ENCODE measurements at places on chromosomes 16 and 17.

DNA sequence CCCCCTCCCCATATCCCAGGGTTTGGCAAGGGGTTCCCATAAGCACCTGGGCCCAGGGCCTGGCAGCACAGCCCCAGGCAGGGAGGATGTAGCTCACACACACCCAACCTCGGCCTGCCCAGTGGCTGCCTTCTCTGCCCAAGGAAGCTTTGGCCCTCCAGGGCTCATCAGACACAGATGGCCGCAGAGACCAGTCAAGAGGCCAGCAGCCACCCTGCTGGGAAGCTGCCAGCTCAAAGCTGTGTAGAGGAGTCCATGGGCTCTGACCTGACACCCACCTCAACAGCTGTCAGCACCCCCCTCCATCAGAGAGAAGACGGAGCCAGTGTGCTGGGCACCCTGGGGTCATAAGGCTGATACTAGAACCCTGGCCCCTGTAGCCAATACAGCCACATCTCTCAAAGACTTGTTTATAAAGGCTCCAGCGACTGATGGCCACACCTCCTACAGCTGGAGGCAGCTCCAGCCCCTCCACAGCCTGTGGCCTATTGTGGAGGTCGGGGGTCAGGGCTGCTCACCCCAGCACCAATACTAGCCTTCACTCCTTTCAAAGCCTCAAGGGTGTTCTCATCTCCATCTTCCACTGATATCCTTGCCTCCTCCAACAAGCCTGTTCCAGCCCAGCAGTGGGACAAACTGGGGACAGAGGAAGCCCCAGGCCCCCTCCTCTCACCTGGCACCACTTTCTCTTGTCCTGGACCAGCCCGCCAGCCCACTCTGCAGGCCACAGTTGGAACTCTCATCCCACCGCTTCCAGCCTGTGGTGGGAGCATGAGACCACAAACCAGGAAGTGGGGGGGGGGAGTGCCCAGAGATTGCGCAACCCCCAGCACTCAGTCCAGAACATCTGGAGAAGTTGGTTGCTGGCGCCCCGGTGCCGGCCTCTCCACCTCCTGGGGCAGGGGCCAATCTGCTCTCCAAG lies 2.2 kb upstream of the MPG start:
- no peak for DNase-seq

GRCh38 chr16:27325736-27326135 lies 12.0 kb downstream of the IL4R start:
- DNase-seq: no peak

- DNase-seq: no peak
These were observed 7.6 kb downstream of the HDAC5 start for GRCh38 chr17:44115585-44116415.

DNA sequence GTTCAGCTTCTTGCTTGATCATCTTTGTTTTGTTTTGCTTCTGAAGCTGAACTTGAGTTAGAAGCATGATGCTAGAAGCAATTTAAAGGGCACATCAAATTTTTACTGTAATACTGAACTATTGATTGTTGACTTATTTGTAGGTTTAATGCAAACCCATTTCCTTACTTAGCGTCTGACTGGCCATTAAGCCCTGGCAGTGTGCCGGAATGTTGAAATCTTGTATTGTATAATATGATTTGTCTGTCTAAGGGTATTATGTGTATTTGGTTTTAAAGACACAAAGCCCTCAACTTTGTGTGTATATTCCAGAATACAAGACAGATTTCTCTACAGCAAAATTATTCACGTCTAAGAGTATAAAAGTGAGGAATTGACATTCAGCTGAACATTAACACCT lies 39.7 kb downstream of the NUP93 start:
- DNase-seq: no peak

- no peak for DNase-seq
These were observed 30.9 kb downstream of the TBCD start for GRCh38 chr17:82782657-82783207.

DNA sequence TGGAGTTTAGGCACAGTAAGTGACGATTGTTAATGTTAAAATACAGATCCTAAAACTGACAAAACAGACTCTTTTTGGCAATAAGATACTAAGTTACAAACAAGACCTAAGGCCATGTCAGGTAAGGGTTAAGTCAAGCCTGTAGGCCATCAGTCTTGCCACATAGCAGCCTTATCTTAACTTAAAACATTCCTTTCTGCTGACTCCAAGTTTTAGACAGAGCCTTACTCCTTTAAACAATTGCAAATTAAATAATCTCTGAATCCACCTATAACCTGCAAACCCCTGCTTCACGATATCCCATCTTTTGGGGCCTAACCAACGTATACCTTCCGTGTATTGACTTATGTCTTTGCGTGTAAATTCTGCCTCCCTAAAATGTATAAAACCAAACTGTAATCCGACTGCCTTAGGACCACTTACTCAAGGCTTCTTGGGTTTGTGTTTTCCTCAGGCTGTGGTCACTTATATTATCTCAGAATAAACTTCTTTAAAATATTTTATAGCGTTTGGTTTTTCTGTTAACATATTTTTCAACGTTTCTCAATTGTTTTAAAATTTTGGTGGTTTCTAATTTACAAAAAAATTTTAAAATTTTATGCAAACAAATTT lies 64.4 kb downstream of the EFCAB5 start:
- no peak for DNase-seq

DNA sequence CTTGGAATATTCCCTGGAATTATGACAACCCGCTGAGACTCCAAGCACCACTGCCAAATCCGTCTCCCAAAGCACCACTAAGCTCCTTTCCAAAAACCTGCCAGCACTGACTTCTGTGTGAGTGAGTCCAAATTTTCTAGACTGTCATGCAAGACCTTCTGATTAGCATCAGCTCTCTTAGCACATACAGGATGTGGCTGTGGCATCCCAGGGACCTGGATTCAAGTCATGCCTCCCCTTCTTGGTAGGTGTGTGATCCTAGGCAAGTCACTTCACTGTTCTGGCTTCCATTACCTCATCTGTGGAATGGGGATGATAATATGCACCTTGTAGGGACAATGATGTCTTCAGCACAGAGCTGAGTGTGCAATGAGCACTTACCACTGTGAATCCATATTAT lies 38.3 kb upstream of the USP7 start:
- DNase-seq: no peak

GRCh38 chr16:57945740-57946138 lies 25.2 kb downstream of the CNGB1 start:
- DNase-seq: no peak

DNA sequence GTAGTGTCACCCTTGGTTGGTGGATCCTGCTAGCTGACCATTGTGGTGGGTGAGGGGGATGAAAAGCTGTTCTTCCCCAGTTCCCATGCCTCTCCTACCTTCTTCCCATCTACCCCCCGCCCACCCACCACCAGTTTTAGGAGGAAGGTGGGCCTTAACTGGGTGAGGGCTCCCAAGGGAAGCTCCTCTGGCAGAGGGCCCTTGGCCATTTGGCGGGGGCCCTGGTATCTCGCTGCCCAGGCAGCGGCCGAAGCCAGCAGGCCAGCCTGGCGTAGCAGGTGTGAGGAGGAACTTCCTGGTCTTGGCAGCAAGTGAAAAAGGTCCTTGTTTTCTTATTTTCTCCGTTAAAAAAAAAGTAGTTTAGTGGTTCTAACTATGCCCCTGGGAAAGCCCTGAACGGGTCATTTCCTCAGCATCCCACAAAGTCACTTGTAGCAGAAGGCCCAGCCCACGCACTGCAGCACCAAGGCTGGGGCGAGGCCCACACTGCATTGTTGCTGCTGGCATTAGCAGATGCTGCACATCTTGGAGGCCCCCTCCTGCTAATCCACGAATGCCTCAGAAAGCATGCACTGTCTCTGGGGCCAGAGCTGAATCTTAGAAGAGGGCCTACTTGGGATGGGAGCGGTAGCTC lies 72.5 kb downstream of the MPRIP start:
- no peak for DNase-seq

DNA sequence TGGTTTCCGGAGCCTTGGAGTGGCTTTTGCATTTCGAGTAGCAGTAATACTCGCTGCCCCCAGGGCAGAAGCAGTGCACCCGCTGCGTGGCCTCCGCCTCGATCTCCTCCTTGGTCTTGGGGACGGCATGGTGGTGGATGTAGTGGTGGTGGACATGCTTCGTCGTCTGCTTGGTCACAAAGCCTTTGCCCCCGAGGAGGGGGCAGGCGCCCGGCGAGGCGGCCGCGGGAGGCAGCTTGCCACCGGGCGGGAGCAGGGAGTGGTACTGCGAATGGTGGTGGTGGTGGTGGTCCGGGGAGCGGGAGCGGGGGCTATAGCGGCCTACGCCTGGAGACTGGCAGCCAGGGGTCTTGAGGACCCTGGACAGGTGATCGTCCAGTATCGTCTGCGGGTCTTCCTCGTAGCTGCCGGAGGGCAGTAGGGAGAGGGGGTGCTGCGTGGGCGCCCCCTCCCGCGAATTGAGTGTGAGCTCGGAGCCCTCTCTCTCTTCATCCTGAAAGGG lies 24.1 kb downstream of the AXIN2 start:
- no peak for DNase-seq

GRCh38 chr17:70185285-70185684 lies 16.0 kb downstream of the KCNJ2 start:
- no peak for DNase-seq

DNA sequence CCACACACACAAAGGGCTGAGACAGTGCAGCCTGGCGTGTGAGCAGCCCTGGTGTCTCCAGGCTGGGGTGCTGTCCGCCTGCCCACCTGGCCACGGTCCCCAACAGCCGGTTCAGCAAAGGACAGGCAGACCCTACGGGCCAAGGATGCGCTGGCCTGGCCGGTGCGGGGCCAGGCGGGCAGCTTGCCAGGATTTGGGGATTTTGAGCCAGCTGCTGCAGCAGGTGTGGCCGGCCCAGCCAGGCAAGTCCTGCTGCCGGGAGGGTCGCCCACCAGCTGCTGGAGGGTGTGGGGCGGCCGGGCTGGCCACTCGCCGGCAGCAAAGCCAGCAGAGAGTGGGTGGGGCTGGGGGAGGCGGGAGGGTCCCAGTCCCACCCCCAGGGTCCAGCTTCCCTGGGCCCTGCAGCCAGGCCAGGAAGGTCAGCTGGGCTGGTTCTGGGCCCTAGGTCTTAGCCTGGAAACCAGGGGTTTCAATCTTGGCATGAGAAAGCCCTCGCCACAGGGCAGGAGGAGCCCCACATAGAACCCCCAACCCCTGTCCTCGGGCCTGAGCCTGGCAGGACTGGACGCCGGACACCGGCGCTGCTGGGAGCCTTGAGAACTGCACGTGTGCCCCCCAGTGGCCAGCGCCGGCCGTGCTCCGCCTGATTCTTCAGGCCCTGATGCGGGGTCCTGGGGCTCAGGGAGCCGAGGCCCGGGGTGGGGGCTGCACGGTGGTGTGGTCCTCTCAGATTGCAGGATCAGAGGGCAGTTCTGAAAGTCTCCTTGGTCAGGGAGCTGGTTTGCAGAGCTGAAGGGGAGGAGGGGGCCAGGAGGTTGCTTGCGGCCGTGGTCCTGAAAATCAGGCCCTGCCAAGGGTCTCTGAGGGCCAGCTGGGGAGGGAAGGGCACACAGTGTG lies 17.6 kb upstream of the SSTR5 start:
- no peak for DNase-seq

DNA sequence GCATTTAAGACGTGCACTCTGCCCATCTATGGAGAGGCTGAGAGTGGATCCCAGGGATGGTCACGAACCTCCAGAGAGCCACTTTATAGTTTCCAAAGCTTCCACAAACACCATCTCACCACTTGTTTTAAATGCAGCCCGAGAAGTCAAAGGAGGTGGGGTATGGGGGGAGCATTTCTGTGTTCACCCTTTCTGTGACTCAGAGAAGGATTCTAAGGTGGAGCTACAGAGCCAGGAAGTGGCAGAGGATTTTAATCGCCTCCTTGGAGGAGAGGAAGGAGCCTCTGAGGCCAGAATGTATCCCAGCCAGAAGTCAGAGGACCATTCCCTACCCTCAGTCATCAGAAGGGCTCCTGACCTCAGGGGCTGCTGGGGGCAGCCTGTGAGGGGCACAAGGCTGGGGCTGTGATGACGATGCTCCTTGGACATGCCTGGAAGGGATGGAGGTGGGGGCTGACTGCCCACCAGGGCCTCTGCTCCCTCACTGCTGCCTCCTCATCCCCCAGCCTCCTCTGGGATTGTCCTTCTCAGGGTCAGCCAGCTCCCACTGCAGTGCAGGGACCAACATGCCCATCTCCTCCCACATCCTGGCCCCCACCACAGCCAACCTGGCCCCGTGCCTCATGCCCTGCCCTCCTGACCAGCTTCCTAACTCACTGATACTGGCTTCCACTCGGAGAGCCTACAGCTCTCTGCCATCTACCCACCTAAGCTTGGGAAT lies 2.8 kb downstream of the XYLT2 start:
- DNase-seq: no peak

DNA sequence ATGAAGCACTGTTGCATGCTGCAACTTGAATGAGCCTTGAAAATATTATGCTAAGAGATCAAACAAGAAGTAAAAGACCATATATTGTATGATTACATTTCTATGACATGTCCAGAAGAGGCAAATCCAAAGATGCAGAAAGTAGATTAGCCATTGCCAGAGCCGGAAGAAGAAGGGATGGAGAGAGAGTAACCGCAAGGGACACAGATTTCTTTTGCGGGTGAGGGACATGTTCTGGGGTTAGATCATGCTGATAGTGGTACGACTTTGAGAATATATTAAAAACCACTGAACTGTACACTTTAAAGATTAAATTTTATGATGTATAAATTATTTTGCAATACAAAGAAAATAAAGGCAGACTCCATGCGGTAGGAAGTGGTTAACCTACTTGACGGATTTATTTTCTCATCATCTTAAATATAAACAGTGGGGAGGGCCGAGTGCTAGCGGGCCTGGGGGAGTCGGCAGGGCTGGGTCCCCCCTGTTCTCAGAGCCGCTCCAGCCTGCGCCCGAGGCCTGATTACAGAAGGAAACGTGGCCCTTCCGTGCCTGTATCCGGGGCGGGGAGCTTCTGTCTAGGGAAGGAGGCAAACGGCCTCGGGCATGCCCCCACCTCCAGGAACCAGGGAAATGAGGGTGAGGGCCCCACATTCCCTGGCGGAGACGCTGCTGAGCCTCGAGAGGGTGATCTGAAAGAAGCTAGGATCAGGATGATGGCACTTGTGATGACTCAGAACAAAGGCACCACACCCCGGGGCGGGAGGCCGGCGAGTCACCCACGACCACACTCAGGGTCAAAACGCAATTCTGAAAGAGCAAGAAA lies 48.0 kb downstream of the SHCBP1 start:
- no peak for DNase-seq

GRCh38 chr17:79830763-79831264 lies 8.4 kb downstream of the CBX4 start:
- DNase-seq: no peak

GRCh38 chr17:8622191-8622590 lies 8.3 kb downstream of the MYH10 start:
- DNase-seq: no peak

GRCh38 chr17:72603420-72604242 lies 482.8 kb downstream of the SOX9 start:
- DNase-seq: no peak

DNA sequence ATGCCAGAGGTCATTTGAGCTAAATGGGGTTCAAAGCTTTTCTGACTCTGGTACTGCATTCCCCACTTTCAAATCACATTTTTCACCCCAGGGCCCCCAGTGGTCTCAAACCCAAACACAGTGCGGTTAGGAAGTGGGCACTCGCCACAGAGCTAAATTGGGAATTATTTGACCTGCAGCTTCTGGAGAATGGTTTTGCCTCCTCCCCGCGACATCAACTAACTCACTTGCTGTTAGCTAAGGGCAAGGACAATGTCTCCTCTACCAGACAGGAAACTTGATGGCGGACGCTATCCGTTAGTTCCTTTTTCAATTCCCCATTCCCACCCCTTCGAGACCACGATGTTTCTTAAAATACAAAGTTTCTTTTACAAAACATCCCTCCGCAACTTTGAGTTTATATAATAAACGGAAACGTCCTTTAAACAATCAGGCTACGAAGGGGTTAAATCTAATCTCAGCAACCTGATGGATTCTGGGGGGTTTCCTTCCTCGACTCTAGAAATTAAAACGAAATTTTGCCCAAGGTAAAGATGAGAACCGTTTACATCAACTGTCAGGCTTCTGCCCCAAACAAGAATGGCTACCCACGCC lies 500 bp upstream of the KAT7 start:
- no peak for DNase-seq

Data from activated CD8-positive, alpha-beta memory T cell treated with anti-CD3 and anti-CD28 coated beads for 48 hours (primary cell).